ENCODE measurements at places on chromosomes 11 and 22. TPM values are rescaled to one million over a fixed set of nuclear protein-coding genes. Genes with fewer than 3 reads are reported as not detected.

Gene MMP3
- total RNA-seq = not detected

Gene C22orf15
- total RNA-seq = 1.6 TPM

Gene SCGB1C1
- not detected for total RNA-seq

Gene NUMA1
- 233 TPM for total RNA-seq

Gene GPHA2
- not detected for total RNA-seq

Gene CALCB
- total RNA-seq = not detected

DNA sequence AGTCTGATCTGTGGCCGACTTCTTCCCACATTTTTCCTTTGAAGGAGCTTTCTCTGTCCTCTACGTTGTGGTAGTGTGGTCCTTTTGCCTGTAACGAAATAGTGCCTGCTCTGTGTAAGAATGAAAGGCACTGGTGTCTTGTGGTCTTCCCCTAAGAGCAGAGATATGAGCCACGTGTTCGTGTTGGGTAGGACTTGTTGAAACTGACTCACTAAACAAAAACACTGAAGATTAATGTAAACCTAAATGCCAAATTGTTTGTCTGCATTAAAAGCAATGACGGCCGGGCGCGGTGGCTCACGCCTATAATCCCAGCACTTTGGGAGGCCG is 10.1 kb upstream of the RPS3 start:
- DNase-seq = no peak

- DNase-seq = no peak
These were observed 524 bp downstream of the MS4A8 start for GRCh38 chr11:60699936-60700335.

GRCh38 chr11:14821031-14821430 is 71.0 kb downstream of the CYP2R1 start:
- no peak for DNase-seq

DNA sequence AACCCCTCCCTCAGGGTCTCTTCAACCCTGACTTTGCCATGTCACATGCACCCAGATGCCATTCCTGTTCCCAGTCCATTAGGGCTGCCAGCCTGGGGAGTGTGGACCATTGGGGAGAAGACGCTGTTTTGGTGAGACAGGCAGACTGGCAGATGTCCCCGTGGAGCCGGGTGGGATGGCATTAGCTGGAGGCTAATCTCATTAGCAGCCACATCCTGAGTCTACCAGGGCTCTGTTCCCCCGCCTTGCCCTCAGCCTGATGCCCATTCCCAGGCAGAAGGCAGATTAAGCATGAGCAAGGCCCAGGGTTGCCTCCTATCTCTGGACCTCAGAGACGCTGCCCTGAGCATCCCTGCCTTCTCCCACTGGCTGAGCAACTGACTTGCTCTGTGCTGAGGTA is 46.4 kb upstream of the ALX4 start:
- DNase-seq = no peak

DNA sequence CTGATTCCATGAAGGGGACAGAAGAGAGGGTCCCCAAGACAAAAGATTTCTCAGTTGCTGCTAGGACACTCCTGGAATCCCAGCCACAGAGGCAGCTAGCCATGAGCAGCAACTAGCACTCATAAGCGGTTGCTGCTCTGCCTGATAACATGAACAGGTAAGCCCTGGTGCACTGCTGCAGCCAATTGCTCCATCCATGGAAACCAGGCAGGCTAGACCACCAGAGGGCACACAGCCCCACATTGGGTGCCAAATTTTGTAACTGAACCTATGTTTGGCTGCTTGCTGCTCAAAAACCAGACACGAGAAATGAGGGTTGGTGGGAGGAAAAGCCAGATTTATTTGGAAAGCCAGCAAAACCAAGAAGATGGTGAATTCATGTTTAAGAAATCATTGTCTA is 21.9 kb upstream of the QSER1 start:
- peak; percentile 57 for DNase-seq

GRCh38 chr11:26286472-26287066 is 45.4 kb upstream of the ANO3 start:
- peak; percentile 23 for DNase-seq

- DNase-seq = peak; percentile 73
These were observed 37.5 kb upstream of the NNMT start for GRCh38 chr11:114258696-114259095.

DNA sequence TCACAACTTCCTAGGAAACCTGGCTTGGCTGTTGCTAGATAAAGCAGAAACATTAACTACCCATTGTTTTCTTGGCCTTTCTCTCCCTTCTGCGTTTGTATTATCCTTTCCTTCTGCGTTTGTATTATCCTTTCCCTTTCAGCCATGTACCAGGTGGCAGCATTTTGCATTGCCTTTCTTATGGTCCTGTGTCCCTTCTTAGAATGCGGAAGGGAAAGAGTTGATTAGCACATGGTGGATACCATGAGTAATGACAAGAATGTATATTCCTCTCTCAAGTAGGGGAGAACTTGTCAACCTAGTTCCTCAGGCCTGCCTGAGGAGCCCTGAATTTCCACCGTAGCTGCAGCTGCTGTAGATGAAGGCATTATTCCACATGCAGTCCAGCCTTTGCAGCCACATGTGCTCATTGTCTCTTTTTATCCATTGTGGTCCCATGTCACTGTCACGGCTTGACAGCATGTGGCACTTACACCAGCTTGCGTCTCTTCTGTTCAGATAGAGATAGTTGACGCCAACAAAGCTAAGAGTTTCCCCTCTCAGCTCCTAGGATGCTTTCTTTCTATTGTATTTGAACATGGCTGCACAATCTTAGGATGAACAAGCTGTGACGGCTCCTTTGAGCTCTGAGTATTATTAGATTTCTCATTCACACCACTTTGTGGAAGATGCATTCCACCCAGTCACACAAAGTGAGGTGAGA is 44.8 kb downstream of the SLN start:
- DNase-seq = no peak

DNA sequence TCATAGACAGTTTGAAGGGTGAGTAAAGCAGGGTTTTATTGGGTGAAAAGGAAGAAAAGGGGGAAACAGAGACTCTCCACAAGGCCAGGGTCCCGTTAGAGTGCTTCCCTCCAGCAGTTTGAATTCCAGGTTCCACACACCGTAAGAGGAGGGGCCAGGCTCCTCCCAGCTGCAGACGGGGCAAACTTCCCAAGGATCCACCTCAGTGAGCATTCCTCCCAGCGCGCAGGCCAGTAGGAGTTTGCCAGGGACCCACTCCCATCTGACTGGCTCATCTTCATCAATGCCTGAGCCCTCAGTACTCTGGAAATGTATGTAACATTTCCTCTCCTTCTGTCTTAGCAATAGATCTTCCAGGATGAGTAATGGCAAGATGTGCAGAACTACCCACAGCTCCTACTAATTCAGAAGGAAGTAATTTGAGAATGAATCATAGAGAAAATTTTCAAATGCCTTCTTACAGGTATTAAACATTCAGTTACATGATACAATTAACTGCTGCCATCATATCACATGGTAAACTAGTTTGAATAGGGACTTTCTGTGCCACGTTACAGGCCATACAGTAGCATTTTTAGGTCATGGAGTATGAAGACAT is 34.0 kb upstream of the TRPC6 start:
- no peak for DNase-seq

GRCh38 chr11:45042560-45042959 is 91.9 kb upstream of the TP53I11 start:
- no peak for DNase-seq
